ENCODE measurements at places on chromosomes 13 and 19. TPM values are rescaled to one million over a fixed set of nuclear protein-coding genes. Genes with fewer than 3 reads are reported as not detected.

GRCh38 chr13:110756219-110756631, 42.7 kb downstream of the ING1 start:
- H3K4me3 ChIP-seq = no peak overlapping the region
- peaks cover 4% of the 10 kb centered on the region for H3K4me1 ChIP-seq
- H3K27me3 ChIP-seq = no peaks in the 10 kb centered on the region
- peaks cover 7% of the 10 kb centered on the region for H3K36me3 ChIP-seq
- no peak overlapping the region for H3K27ac ChIP-seq

Gene PLIN4
- total RNA-seq = 0.93 TPM

DNA sequence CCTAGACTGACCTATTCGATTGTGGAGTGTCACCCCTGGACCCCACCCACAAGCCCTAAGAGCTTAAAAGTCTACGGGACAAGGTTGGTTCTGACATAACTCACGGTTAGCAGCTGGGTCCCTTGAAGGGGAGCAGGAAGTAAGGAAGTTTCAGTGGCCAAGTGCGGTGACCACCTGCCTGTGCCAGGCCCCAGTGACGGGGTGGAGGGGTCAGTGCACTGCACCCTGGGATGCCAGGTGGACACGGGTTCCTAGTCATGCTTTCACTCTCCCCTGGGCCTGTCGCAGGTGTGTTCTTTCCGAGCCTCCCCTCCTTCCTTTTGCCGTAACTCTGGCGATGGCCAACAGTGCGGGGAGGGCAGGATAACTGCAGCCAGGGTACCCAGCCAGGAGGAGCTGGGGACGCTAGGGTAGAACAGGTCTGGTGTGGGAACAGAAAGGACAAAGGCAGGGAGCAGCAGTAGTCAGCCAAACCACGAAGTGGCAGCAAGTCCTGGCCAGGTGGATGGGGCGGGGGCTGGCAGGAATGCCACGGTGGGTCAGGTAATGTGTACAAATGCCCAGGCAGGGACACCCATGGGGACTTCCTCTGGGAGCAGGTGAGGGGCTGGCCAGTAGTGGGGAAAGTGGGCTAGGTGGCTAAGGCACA, 58.3 kb downstream of the RGCC start:
- H3K36me3 ChIP-seq = no peaks in the 10 kb centered on the region
- no peaks in the 10 kb centered on the region for H3K4me1 ChIP-seq
- H3K27me3 ChIP-seq = peaks cover 4% of the 10 kb centered on the region

GRCh38 chr19:33727331-33727998, 69.2 kb upstream of the KCTD15 start:
- no peaks in the 10 kb centered on the region for H3K36me3 ChIP-seq
- no peak for DNase-seq
- H3K4me3 ChIP-seq = no peak overlapping the region

Data from progenitor cell of endocrine pancreas (in vitro differentiated cells).